ENCODE measurements at places on chromosomes 12 and 14.

DNA sequence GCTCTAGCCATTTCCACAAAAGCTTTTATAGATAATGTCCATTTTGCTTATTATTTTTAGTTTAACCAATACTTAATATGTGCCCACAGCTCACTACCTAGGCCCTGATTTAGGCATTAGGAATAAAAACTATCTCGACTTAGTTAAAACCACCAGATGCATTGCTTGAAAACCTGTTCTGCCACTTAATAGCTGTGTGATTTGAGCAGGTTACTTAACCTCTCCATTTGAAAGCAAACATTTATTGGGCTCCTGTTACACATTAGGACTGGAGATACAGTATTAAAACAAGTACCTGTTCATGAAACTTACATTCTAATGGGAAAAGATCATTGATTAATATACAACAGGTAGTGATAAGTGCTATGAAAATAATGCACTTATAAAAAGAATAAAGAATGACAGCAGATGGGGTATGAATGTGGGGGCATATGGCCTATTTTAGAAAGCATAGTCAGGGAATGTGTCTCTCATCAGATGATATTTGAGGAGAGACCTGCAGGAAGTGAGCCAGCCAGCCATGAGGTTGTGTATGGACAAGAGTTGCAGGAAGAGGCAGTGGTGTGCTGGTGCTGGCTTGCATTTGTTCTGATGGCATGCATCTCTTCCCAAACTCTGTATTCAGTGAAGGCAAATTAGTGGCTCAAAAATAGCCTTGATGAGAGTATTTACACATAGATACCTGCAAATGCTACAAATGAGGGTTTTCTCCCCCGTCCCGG lies 34.3 kb downstream of the NOPCHAP1 start:
- DNase-seq: no peak

DNA sequence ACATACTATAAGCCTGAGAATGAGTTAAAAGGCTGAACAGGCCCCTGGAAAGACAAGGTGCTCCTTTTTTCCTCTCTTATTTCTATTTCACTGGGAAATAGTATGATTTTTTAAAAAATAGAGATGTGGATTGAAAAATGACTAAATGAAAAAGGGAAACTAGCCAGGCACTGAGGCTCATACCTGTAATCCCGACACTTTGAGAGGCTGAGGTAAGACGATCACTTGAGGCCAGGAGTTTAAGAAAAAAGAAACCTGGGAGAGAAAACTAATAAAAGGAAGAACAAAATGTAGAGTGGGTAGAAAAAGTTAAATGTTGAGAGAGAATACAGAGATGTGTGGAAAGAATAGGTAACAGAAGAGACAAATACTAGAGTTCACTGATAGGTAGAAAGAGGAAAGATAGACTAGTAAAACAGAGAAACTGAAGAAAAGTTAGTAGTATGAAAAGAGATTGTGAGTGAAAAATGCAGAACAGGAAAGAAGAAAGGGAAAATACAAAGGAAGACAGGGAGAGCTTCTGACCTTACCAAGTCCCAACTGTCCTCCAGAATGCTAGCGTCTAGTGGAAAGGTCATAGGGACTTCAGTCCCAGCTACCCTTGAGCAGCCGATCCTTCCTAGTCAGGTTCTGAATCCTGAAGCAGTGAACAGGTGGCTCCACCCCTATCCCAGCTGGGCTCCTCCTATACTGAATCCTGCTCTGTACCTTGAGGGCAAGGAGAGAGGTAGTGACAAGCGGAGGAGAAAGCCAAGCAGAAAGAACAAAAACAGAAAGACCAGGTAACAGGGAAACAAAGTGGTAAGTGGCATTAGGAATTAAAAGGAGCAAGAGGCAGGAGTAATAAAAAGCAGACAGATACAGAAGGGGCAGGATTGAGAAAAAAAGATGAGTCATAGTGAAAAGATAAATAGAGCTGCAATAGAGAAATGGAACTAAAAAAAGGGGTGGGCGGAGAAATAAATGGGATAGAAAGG lies 7.3 kb downstream of the TMEM116 start:
- no peak for DNase-seq

GRCh38 chr12:72033991-72034390 lies 95.3 kb downstream of the TPH2 start:
- no peak for DNase-seq

- no peak for DNase-seq
Measured at GRCh38 chr14:28653521-28653920, 113.1 kb upstream of the FOXG1 start.

DNA sequence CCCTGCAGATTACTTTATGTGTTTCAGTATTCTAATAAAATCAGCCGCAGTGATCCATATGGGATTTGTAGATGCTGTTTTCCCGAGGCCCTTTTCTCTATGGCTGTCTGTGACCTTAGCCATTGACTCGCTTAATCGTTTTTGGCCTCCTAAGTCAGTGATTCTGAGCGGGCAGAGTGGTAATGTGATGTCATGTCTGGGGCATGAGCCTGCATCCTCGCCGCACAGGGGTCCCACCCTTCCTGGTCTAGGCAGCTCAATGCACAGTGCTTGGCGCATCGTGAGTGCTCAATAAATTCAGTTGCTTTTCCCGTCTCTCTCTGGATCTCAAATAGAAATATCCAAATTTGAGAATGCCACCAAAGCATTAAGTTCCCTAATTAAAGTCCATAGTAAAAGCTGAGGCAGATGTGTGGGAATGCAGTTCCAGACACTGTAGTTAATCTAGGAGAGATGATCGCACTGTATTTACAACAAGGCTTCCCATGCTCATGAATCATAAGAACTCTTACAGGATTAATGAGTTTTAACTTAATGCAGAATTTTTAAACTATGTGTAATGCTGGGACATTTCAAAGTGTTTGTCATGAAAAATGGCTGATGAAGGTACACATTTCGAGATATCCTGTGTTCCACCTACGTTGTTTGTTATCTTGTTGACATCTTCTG lies 29.3 kb downstream of the HMGA2 start:
- no peak for DNase-seq

- DNase-seq: peak; percentile 46
Measured at GRCh38 chr14:90381999-90382451, 14.8 kb upstream of the CALM1 start.

DNA sequence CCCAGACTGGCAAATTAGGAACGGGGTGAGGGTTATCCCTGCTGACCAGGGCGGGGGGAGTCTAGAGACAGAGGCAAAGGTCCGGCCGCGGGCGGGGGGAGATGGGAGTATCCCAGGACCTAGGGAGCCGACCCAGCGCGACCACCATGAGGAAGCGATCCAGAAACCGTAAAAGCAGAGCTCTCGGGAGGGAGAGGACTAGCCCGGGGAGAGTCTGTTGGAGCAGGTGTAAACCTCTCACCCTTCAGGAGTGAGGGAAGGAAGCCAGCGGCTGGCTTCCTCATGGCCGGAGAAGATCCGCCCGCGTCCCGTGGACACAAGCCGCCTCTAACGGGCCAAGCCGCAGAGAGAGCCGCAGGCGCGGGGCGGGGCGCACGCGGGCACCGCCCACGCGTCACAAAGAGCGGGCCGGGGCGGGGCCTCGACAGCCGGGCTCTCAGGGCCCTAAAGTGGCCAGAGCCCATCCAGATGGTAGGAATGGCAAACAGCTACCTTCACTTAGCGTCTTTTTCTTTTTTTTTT lies at the start of gene ACRBP:
Gene ACRBP (minus strand): TSS at position 350 of the 522 bp plus-strand sequence. CDS start 66 bp downstream, at position 284.
- peak; percentile 71 for DNase-seq

DNA sequence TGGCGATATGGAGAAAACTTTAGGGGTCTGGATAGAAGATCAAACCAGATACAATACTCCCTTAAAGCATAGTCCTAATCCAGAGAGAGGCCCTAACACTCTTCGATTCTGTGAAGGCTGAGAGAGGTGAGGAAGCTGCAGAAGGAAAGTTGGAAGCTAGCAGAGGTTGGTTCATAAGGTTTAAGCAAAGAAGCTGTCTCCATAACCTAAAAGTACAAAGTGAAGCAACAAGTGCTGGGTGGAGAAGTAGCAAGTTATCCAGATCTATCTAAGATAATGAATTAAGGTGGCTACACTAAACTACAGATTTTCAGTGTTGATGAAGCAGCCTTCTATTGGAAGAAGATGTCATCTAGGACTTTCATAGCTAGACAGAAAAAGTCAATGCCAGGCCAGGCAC lies 24.6 kb upstream of the MTERF2 start:
- DNase-seq: no peak

GRCh38 chr12:92771001-92771400 lies 68.2 kb downstream of the PLEKHG7 start:
- DNase-seq: no peak

DNA sequence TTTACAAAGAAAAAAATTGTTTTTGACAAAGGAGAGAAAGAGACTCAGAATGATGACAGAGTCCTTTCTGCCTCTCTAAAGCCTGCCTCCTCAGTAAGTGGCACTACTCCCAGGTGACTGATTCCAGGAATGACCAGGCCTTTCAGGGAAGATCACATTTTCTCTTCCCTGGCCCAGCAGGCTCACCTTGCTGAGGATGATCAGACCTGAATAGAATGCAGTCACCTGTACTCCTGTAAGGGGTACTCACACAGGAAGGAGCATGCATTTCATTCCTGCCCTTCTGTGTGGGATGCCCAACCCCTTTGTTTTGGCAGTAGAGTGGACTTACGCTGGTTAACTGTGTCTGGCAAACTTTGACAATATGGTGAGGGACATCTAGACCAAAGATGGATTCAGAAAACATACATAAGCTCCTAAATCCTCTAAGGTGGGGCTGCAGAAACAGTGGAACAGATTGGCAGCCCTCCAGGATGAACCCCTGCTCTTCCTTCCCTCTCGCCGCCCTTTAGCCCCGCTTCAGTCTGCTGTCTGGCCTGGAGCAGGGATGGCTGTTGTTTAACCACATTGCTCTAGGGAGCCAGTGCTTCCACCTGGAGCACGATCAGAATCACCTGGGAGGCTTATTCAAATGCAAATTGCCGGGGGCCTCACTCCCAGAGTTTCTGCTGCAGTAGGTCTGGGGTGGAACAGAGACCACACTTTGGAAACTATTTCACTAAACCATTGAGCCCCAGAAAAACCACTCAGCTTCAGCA lies 29.8 kb downstream of the ERG28 start:
- DNase-seq: no peak

DNA sequence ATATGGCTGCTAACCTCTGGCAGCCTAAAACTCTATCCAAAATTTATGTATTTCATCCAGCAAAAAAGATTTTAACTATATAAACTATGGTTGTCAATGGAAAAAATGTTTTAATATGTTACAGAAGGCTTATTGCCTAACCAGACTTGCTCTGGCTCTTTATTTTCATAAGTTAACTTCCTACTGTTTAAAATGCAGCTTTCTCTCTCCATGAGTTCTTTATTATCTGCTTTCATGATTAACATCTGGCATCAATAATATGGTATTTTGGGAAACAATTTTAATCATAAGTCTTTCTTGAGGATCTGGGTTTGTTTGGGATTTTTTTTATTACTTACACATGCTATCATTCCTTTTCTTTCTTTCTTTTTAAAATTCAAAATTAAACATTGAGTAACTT lies 20.5 kb downstream of the KERA start:
- DNase-seq: peak; percentile 61

GRCh38 chr14:53214384-53214783 lies 61.3 kb upstream of the DDHD1 start:
- no peak for DNase-seq

DNA sequence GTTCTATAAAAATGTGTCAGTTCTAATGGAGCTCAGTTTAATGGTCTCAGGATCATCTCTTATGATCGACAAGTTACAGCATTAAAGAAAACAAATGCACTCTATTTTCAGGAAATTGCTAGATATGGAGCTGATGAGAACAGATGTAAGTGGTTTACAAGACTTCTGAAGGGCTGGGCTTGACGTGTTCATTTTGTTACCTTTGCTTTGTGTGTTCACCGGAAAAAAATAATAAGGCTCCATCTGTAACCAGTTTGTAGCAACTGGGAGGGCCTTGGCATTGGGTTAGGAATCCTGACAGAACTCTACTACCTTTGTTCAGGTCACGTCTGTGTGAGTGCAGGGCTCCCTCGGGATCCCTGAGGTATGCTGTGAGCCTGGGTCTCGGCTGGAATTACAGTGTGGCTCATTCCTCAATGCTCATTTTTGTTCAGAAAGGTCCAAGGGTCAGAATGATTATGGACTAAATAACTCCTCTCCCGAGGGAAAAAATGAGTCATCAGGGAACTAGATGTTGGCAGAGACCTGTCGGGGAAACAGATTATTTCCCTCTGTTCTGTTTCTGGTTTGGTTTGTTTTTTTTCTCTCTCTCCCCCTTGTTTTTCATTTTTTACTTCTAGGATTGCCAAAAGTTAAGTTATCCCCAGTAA lies 158.0 kb downstream of the SLC5A8 start:
- DNase-seq: no peak

DNA sequence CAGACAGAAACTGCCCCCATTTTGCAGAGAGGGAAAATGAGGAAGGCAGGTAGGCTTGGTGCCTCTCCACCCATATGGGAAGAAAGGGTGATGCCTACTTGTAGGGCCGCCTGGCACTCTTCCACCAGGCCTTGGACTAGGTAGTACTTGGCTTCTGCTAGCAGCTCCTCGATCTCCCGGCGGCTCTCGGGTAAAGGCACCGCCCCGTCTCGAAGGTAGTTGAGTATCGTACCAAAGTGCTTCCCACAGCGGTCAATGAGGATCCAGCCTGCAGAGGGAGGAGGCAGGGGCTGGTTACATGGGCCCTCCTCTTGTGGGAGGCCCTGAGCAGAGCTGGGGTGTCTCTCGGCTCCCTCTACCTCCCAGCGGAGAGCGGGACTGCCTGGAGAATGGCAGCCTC lies 16.6 kb downstream of the KCTD10 start:
- no peak for DNase-seq

- no peak for DNase-seq
Measured at GRCh38 chr14:69625299-69626131, 14.1 kb downstream of the SUSD6 start.

GRCh38 chr14:98867726-98868125 lies 404.3 kb downstream of the BCL11B start:
- DNase-seq: no peak

DNA sequence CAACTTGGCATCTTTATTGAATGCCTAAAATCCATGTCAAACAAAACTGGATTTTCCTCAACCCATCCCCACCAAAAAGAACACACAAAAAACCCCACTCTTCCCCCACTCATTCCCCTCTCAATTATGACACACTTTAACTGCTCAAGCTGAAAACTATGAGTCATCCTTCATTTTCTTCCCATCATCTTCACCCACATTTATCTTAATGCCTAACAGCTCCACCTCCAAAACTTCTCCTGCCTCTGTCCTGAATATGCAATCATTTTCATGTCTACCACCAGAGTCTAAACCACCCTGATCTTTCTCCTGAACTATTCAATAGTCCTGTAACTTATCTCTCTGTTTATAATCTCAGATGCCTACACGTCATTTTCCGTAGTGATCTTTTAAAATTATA lies 239.7 kb downstream of the BCAT1 start:
- no peak for DNase-seq

GRCh38 chr12:108727868-108728735 lies 3.2 kb downstream of the CORO1C start:
- no peak for DNase-seq

DNA sequence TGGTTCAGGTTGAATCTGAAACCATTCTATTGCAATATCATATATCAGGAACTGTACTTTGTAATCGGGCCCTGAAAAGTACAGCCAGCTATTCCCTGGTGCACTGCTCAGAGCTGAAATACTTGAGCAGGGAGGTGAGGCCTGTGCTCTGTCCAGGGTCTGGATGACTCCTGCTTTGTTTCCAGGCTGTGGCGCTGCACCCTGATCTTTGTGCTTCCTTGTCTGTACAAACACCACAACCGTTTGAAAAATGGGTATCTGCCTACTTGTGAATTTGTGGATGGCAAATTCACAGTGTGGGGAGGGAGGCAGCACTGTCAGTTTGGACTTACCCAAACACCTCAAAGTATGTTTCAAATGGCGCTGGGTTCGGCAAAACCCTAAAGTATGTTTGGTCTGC lies 155.4 kb upstream of the FAR2 start:
- DNase-seq: no peak
